ENCODE measurements at places on chromosomes 5 and 9. TPM values are rescaled to one million over a fixed set of nuclear protein-coding genes. Genes with fewer than 3 reads are reported as not detected.

Gene RORB
- 0.10 TPM for total RNA-seq

Gene HAPLN1
- total RNA-seq = not detected

Gene GARIN3
- not detected for total RNA-seq

Gene TRAF1
- total RNA-seq = 97.1 TPM

Gene MYMK
- total RNA-seq = not detected

Gene IL3
- 6.0 TPM for total RNA-seq

Gene FOXD4L4
- total RNA-seq = 0.20 TPM

Gene DMGDH
- not detected for total RNA-seq
